ENCODE measurements at places on chromosomes 5 and 9. TPM values are rescaled to one million over a fixed set of nuclear protein-coding genes. Genes with fewer than 3 reads are reported as not detected.

- no peak for DNase-seq
Measured at GRCh38 chr5:51466214-51466613, 83.0 kb downstream of the ISL1 start.

- DNase-seq, result no peak
Measured at GRCh38 chr9:79617395-79617794, 45.6 kb downstream of the TLE4 start.

GRCh38 chr5:111165058-111165457 lies 59.1 kb upstream of the CAMK4 start:
- DNase-seq, result no peak

GRCh38 chr9:80437825-80438224 lies 866.1 kb downstream of the TLE4 start:
- no peak for DNase-seq

- DNase-seq, result peak; percentile 71
Measured at GRCh38 chr5:177611446-177612214, 11.7 kb downstream of the B4GALT7 start.

DNA sequence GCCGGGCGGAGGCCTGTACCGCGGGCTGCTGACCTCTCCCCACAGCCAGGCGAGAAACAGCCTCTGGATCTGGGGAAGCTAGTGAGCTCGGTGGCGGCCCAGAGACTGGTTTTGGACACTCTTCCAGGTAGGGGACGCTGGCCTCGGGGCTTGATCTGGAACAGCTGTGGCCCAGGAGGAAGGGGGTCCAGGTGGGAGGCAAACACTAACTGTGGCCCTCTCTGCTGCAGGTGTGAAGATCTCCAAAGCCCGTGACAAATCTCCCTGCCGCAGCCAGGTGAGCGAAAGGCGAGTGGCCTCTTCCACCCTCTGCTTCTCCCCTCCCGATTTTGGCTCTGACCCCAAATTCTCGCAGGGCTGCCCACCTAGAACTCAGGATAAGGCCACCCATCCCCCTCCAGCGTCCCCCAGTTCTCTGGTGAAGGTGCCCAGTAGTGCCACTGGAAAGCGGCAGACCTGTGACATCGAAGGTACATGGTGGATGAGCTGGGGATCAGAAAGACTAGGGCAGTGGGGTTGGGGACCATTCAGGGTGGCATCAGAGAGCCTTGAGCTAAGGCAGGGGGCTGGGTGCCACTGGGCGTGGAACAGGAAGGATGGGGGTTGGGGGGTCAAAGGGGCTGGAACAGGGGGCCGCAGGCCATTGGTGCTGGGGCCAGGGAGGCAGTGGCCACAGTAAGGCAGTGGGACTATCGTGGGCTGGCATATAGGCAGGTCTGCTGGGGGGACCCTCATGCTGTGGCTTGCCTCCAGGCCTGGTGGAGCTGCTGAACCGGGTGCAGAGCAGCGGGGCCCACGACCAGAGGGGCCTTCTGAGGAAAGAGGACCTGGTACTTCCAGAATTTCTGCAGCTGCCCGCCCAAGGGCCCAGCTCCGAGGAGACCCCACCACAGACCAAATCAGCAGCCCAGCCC lies 12.9 kb upstream of the SLC34A1 start:
- no peak for DNase-seq

DNA sequence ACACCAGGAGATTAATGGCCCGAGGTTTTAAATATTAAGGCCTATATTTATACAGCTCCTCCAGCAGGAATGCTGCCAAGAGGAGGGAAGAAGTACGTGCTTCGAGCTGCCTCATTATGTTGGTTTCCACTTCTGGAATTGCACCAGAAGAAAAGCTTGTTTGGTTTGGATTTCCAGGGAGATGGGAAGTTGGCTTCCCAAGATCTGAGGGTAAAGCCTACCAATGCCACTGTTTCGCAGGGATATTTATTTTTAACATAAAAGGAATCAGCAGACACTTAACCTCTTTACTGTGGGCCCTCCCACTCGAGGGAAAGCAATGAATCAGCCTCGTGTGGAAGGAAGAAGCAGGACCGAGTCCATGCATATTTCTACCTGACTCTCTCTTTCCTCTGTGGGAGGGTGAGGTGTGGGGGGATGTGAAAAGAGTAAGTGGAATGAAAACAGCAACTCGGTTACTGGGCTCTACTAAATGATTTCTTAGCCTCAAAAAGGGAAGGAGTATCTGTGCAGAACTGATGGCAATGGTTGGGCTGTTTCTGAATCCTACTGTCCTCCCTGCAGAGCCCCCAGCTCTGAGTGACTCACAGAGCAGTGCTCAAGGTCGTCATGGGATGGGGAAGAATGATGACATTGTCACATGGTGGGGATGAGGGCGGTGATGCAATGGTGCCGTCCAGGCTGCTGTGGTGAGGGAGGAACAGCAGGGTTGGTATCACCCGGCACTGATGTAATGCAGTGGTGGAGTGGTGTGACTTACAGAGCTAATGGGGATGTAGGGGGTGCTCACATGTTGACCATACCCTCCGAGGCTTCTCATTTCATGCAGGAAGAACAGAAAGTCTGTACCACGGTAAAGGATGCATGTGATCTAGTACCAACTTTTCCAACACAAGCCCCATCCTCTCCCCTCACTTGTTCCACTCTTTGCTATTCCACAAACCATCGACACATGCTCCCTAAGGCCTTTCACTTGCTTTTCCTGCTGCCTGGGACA lies 215.0 kb upstream of the PANK3 start:
- no peak for DNase-seq

DNA sequence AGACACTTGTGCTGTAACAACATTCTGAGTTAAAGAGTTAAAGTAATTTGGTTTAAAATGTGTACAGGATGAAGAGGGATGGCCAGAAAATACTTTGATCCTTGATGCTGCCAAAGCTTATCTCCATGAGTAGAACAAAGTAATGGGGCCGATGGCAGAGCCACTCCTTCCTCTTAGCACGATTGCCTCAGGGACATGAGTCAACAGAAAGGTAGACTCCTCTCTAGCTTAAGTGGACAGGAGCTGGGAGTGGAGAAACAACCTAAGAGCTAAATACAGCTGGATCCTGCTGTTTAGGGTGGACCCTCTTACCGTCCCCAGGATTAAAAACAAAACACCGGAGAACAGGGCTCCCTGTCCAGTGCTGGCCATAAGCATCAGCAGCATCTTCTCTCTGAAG lies 267.3 kb downstream of the IRX1 start:
- DNase-seq, result no peak

DNA sequence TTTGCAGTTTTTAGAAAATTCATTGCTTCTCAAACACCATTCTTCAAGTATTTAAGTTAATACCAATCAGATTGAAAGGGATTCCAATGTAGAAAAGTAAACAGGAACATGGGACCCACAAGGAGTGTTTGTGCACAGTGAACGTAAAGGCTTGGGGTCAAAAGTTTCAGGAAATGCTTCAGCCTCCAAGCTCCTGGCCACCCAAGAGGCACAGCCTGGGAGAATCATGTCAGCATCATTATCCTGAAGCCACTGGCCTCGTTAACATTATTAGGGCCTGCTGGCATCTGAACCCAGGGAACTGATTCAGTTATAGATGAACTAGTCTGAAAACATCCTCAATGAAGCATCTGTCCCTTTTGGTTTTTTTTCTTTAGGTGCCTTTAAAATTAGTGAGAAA lies 122.9 kb downstream of the NXNL2 start:
- no peak for DNase-seq

DNA sequence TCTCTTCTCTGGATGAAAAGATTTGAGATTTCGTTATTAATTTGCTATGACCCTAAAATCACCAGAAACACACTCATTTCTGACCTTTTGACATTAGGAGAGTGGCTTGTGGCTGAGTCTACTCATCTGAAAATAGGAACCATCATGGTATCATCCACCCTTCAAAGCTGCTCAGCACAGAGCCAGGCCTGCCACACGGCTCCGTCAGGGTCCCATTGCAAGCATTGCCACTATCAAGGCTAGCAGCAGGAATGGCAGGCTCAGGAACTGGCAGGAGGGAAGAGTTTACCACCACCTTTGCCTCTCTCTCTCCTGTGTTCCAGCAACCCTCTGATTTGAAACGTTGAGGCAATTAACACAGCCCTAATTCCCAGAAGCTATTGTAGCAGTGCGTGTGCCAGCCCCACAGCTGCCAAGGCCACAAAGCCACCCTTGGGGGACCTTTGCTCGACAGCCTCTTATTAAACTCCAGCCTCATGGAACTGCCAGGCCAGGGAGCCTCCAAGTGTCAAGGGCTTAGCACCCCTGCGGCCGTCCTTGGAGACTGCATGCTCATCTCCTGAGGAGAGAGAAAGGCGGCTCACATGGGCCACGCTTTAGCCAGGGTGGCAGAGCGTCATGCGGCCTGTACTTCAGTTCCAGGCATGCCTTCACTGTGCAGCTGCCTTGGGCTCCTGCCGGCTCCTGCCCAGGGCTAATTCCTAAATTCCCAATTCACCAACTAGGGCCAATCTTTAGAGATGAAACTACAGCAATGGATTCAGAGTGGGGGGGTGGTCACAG lies 145.9 kb downstream of the ROR2 start:
- DNase-seq, result peak; percentile 68

- no peak for DNase-seq
Measured at GRCh38 chr5:108113950-108114349, 267.9 kb downstream of the FBXL17 start.

- DNase-seq, result no peak
Measured at GRCh38 chr9:112765281-112765680, 14.7 kb downstream of the SNX30 start.

GRCh38 chr9:698954-699353 lies 142.5 kb upstream of the DMRT1 start:
- no peak for DNase-seq

Gene WWC1
- 4.2 TPM for total RNA-seq

Gene CARD6
- total RNA-seq, result 19.5 TPM

Gene PCDHA1
- not detected for total RNA-seq

Gene MYO10
- 21.2 TPM for total RNA-seq

Gene SPATA31A3
- not detected for total RNA-seq

Measured in mesenteric fat pad (tissue), 1 donor.